ENCODE measurements at places on chromosomes 3 and 15.

DNA sequence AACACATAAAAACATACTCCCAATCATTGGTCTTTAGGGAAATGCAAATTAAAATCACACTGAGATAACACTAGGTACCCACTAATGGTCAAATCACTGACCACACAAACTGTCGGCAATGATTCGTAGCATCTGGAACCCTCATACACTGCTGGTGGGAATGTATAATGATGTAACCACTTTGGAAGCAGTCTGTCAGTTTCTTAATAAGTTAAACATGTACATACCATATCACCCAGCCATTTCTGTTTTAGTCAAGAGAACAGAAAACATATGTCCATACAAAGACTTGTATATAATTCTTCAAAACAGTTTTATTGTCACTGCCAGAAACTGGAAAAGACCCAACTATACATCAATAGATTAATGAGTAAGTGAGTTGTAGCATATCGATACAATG lies 63.3 kb upstream of the LRRC3B start:
- peak; percentile 11 for DNase-seq

GRCh38 chr15:29919380-29919881 lies 97.2 kb upstream of the TJP1 start:
- DNase-seq = no peak

- no peak for DNase-seq
Measured at GRCh38 chr3:56347219-56347871, 120.9 kb downstream of the ERC2 start.

DNA sequence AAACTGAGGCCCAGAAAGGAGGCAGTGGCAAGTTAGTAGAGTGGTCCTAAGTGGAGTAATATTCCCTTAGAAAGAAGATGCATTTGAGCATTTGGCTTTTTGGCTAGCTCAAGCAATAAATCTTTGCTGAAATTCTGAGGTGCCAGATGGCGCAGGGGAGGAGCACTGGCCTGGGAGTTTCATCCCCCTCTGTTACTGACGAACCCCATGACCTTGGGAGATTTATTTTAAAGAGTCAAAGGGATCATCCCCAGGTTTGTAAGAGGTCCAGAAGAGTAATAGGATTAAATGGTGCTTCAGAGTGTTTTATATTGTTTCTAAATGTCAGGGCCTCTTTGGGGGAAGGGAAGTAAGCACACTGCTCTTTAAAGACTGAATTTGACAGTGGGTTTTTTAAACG lies 85.1 kb upstream of the PIAS1 start:
- DNase-seq = no peak

GRCh38 chr3:44418549-44418948 lies 58.9 kb downstream of the ZNF445 start:
- no peak for DNase-seq

GRCh38 chr3:46298871-46299607 lies 54.9 kb upstream of the CCR2 start:
- DNase-seq = no peak
